Hematopoietic multipotent progenitor cell treated with erythropoietin and hydrocortisone succinate and interleukin-3 and kit ligand, for 4 days (in vitro differentiated cells): ENCODE measurements at places on chromosomes 16 and 17.

DNA sequence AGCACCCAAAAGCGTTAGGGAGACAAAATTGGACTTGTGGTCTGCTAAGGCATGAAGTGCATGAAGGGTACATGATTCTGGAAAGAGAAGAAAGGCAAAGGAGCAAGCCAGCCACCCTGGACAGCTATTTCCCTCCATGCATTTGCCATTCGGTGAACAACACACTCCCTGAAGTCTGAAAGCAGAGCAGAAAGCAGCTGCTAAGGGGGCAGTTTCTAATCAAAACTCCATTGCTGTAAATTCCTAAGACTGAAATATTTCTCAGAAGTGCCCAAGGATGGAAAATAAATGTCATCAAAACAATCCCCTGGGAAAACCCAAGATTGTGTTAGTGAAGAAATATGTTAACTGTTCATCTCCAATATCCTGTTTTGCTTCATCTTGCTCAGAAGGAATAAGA lies 44.3 kb downstream of the PMP22 start:
- no peak for DNase-seq

DNA sequence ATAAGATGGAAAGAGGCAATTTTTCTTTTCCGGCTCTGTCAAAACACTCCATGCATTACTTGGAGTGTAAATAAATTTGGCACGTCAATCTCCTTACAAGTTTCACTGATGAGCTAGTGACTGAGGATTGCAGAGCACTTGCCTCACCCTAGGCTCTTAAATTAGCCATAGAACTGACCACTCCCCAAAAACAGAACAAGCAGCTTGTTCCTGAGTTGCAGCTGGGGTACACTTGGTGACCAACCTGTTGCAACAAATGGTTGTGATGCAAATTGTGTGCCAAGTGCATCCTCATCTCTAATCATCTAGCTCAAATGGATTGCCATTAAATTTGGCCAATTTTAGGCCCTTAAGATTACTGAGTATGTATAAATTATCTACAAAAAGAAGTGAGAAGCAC lies 67.0 kb downstream of the CACNG1 start:
- DNase-seq: no peak

DNA sequence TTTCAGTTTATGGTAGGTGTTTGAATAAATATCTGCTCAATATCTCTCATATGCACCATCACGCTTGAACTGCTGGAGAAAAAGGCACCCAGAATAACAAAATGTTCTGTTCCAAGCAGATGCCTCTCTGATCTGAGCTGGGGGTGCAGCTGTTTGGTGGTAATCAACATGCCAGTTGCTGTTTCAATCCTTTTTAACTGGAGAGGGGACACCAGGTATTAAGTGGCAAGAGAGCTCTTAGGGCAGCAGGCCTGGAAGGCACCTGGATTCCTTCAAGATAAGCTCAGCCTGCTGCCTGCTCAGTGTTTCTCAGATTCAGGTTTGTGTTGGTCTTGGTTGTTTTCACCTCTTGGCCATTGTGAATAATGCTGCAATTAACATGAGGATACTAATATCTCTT lies 27.2 kb upstream of the VAT1L start:
- no peak for DNase-seq

- no peak for DNase-seq
Measured at GRCh38 chr17:2442166-2442565, 41.3 kb upstream of the MNT start.

DNA sequence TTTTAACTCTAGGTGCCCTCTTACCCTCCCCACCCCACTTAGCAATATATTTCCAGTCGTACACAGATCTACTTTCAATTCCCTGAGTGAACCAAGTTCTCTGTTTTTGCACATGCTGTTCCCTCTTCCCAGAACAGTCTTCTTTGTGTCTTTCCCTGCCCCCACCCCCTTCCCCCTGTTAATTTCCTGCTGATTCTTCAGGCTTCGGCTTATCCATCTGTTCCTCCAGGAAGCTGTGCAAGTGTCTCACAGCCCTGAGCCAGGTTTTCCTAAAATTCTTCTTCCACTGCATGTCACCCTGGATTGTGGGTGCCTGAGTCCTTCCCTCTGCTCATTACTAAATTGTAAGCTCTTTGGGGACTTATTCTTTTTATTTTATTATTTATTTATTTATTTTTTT lies 12.4 kb upstream of the SPOP start:
- no peak for DNase-seq

GRCh38 chr17:48389903-48390302 lies 40.1 kb downstream of the SKAP1 start:
- no peak for DNase-seq

DNA sequence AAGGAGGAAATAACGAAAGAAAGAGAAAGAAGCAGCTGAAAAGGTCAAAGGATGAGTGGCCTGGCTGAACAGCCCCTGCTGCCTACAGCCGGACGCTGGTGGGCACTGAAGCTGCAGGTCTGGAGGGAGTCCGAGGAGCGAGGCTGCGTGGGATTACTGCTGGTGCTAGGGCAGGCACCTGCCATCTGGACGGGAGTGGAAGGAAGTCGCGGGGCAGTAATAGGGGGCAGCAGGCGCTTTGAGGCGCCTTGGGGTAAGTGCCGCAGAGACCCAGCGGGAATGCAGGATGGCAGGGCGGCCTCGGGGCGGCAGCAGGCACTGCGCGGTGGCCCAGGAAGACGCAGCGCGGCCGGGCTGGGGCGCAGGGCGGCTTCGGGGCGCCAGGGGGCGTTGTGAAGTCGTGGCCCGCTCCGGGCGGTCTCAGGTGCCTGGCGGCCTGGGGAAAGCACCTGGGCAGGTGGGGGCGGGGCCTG lies 303 bp upstream of the SCNN1G start:
- peak; percentile 89 for DNase-seq

DNA sequence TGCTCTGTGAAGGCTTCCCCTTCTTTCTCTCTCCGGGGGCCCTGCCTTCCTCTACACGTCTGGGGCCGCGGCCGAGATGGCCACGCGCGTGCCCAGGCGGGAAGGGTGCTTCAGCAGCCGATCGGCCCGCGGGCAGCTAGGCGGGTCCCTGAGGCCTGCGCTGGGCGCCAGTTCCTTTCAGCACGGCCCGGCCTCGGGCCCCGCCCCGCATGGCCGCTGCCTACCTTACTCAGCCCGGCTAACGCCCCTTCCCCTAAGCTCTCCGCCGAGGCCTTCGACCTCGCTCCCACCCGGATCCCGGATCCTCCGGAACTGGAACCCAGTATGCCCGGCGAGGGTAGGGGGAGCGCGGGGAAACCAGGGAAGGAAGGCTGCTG lies 335 bp downstream of the TMEM11 start:
- DNase-seq: peak; percentile 71

GRCh38 chr16:51666821-51667220 lies 515.8 kb upstream of the SALL1 start:
- DNase-seq: no peak

DNA sequence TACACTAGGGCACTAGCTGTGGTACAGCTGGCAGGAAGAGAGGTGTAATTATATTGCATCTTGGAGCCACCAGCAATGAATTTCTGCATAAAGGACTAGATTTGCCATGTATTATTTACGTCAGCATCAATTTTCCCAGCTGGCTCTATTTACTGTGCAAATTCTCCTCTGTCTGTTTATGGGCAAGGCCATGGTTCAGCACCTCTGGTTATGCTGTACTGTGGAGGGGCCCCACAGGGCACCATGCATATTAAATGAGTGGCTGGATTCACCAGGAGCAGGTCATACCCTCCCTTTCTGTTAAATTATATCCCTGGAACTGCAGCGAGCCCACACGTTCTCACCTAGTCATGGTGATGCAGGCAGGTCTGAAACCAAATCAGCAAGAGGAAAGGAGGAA lies 19.8 kb downstream of the RAD51D start:
- DNase-seq: no peak

DNA sequence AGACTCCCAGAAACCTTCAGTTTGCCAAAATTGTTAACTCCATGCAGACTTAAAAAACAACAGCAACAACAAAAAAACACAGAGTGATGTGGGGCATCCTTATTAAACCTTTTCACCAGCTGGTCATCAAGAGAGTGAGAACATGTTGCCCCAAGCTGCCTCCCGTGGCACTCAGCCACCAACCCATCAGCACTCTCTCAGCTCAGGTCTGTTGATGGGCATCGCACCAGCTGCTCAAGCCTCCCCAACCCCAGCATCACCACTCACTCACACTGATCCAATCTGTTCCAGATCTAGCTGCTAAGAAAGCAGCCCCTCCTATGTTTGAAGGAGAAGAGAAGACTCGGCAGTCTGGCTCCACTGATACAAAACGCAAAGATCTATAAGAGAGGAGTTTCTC lies 46.8 kb downstream of the SLC39A11 start:
- DNase-seq: no peak

- DNase-seq: peak; percentile 80
Measured at GRCh38 chr17:82911822-82912221, 72.0 kb upstream of the ZNF750 start.

GRCh38 chr16:50692999-50693781 lies at the start of gene NOD2:
TSS of gene NOD2 (plus strand) at chr16:50693606. CDS start at chr16:50699496, 5,890 bp downstream.
- no peak for DNase-seq

GRCh38 chr17:76707985-76708807 lies 2.6 kb downstream of the MXRA7 start:
- DNase-seq: no peak

- peak; percentile 86 for DNase-seq
Measured at GRCh38 chr16:85334718-85335583, 222.7 kb upstream of the CIBAR2 start.

DNA sequence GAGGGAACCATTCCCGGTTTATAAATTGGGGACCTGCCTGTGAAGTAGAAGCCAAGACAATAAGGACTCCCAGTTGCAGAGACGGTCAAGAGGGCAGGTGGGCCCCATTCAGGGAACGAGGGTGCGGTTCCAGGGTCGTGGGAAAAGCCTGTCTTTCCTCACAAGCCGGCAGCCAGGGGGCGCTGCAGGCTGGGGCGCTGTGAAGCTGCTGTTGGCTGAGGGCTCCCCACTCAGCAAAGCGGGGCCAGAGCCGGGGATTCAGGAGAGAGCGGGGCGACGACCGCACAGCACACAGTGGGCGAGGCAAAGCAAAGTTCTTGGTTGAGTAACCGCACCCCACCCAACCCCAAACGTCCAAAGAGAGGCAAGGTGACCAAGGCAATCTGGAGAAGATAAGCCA lies 24.9 kb downstream of the CDRT15 start:
- DNase-seq: peak; percentile 51

GRCh38 chr16:57941016-57941664 lies 29.8 kb downstream of the CNGB1 start:
- peak; percentile 64 for DNase-seq
